ENCODE measurements at places on chromosomes 1 and 21.

DNA sequence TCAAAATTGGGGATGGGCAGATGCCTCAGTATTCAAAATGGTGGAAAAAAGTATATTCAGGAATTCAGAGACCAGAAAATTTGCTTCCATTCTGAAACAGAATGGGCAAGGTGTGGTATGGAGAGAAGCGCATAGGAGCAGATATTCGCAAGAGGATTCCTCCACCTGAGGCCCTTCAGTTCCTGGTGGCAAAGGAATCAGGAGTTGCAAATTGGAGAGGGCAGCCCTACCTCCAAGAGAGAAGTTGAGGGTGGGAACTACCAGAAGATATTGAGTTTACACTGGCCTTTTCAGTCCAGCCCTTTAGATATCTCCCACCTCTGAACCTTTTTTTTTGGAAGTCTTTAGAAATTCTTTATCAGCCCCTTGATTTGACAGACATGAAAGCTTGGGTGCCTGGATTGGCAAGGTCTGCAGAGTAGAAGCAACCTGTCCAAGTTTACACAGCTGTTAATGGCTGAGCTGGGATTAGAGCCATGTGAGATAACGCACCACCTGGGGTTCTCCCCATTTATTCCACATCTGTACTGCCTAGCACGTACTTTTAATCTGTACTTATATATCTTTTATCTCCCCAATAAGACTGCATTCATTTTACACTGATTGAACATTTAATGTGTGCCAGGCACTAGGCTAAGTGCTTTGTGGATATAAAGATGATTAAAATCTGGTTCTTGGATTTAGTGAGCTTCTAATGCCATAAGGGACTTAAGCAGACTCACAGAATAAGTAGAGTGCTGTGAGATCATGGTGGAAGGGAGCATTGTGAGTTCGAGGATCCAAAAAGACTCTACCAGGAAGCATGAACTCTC is 99.5 kb downstream of the NGF start:
- DNase-seq = no peak

DNA sequence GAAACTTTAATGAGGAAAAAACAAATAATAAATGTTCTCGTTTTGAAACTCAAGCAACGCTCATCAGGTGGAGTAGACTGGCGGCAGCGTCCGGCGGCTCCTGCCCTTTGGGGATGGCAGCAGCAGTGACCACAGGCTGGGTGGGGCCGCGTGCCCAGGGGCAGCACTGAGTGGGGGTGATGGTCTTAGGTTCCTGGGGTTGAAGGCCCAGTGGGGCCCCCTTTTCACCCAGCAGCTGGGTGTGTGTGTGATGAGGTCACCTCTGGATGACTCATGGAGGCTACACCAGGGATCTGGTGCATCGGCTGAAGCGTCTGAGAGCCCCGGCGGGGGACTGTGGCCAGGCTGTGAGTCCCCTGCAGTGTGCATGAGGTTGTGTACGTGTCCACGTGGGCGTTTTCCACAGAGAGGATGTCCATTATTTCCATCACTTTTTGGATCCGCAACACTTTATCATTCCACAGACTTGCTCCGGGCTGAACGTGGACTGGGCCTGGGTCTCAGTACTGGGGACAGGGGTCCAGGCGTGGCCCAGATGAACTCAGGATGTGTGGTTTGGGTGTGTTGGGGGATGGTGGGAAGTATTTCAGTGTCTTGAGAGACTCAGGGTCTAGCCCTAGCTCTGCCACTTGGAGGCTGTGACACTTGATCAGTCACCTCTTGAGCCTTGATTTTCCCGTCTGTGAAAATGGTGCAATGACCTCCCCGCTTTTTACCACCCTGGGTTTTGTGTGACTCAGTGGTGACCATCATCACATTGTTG is 25.6 kb downstream of the LDLRAP1 start:
- DNase-seq = no peak

DNA sequence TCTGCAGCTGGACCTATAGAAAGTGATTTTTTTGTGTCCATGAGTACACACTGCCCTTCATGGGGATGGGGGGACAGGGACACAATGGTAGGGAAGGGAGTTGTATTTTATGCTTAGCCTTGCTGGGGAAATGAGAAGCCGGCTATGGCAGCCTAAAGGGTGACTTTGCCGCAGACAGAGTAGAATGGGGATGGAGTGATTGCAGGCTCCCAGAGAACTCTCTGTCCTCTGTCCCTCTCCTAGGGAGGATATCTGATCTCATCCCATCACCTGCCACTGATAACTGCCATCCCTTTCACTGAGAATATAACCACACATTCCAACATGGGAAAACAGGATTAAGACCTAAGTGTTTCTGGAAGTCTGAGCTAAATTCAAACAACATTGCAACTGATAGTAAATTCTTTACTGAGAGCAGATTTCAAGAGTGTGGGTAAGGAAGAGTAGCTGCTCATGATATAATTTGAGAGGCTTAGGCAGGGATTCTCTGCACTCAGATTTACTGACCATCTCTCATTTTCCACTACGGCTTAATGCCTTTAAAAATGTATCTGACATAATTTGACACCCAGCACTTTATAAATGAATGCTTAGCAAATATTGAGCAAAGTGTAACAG is 13.9 kb downstream of the SH2D1B start:
- no peak for DNase-seq

DNA sequence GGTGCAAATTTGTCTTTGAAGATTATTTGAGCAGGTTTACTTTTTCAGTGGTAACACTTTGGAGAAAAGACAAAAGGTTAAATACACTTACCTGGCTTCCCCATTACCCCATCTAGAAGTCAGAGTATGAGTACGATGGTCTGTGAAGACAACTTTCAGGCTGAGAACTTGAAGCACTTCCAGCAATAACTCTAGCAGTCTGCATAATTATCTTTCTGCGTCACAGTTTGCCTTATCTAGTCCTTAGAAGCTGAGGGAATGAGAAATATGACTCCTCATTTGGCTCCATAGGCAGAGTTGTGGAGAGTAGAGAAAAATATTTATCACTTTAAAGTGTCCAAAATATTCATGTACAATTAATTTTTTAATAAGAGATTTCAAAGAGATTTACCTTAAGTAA is 323.4 kb upstream of the CAMK1G start:
- DNase-seq = no peak

GRCh38 chr21:41008974-41009373 is 159.0 kb upstream of the BACE2 start:
- DNase-seq = no peak

- DNase-seq = no peak
Measured at GRCh38 chr1:15051882-15052528, 101.5 kb upstream of the TMEM51 start.

GRCh38 chr1:9719978-9720722 is 68.6 kb downstream of the PIK3CD start:
- no peak for DNase-seq

- no peak for DNase-seq
Measured at GRCh38 chr1:107142666-107143065, 1.8 kb downstream of the NTNG1 start.

- no peak for DNase-seq
Measured at GRCh38 chr1:164692420-164692819, 133.4 kb downstream of the PBX1 start.

Measured in activated CD4-positive, alpha-beta T cell treated with anti-CD3 and anti-CD28 coated beads, Interleukin-2, Interleukin-4, amounts not matched to agents 100 ng/mL and 50 ng/mL, durations not matched to agents 16 hours and 8 hours (primary cell).